Fibroblast of the aortic adventitia (primary cell): ENCODE measurements at places on chromosomes 16 and 17. TPM values are rescaled to one million over a fixed set of nuclear protein-coding genes. Genes with fewer than 3 reads are reported as not detected.

DNA sequence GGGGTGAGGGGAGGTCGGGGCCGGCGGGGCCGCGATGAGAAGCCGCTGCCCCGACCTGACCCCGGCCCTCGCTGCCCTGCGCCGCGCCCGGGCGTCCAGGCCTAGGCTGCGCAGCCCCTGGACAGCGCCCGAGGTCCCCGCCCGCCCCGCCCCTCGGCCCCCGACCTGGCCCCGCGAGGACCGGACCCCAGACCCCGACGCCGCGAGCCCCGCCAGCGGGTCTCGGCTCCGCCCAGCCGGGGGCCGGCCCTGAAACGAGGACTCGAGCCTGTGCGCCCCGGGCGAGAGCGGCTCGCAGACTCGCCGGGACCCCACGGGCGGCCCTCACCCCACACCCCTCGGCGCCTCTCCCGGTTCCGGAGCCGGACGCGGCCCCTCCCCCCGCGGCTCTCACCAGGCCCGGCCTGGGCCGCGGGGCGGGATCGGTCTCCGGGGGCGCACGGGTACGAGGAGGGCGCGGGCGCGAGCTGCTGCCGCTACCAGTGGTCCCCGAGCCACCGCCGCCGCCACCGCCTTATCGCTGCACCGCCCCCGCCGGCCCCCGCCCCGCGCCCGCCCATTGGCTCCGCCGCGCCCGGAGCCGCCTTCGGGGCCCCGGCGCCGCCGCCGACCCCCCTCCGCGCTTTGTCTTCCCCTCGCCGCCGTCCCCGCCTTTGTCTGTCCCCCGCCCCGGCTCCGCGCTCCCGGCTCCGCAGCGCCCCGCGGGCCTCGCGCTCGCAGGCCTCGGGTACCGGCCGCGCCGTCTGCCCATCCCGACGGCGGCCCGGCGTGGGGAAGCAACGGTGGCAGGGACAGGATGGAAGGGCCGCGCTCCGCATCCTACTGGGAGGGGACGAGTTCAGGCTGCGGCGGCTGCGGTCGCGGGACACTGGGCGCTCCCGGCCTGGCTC lies at the start of gene LIMD2:
LIMD2 (minus strand) TSS at position 488 of the 890 bp plus-strand sequence. CDS start 827 bp downstream, outside the sequence.
- no peak for DNase-seq

GRCh38 chr16:56470666-56471065 lies 19.3 kb downstream of the OGFOD1 start:
- no peak for DNase-seq

GRCh38 chr17:17935321-17936271 lies 36.6 kb downstream of the TOM1L2 start:
- peak; percentile 91 for DNase-seq

DNA sequence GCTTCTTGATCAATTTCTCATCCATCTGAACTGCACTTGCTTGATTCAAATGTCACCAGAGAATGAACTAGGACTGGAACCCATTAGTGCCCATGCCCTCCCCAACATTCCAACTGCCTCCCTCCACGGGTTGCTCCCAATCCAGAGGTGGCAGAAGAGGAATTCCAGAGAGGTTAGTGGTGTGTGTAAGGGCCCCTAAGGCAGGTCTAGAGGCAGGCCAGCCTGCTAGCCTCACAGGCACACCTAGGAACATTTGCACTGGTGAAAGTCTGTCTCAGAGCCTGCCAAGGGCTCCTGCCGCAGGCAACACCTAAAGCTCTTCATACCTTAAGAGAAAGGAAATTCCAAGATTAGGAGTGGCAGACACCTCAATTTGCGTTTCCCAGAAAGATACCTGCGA lies 21.2 kb upstream of the CMTM4 start:
- DNase-seq: no peak

GRCh38 chr17:17724307-17725010 lies 43.2 kb downstream of the RAI1 start:
- DNase-seq: peak; percentile 58

The MPDU1 gene
- 32.3 and 127 TPM in 2 replicates for total RNA-seq

The HSPB9 gene
- total RNA-seq: not detected in 2 replicates

The EXOC3L1 gene
- total RNA-seq: 0.98 TPM in 1 of 2 replicates, not detected in the other

The ABCA6 gene
- 192 and 340 TPM in 2 replicates for total RNA-seq
